Activated CD8-positive, alpha-beta memory T cell treated with anti-CD3 and anti-CD28 coated beads for 24 hours (primary cell): ENCODE measurements at places on chromosomes 5 and 9.
A peak's percentile ranks its signal among the peaks of the same experiment; 100 is the strongest.

GRCh38 chr9:16278326-16278999, 592.0 kb downstream of the BNC2 start:
- DNase-seq = no peak

- DNase-seq = no peak
Measured at GRCh38 chr5:122163121-122164069, 34.0 kb downstream of the ZNF474 start.

- no peak for DNase-seq
Measured at GRCh38 chr5:155952486-155953089, 374.4 kb upstream of the SGCD start.

DNA sequence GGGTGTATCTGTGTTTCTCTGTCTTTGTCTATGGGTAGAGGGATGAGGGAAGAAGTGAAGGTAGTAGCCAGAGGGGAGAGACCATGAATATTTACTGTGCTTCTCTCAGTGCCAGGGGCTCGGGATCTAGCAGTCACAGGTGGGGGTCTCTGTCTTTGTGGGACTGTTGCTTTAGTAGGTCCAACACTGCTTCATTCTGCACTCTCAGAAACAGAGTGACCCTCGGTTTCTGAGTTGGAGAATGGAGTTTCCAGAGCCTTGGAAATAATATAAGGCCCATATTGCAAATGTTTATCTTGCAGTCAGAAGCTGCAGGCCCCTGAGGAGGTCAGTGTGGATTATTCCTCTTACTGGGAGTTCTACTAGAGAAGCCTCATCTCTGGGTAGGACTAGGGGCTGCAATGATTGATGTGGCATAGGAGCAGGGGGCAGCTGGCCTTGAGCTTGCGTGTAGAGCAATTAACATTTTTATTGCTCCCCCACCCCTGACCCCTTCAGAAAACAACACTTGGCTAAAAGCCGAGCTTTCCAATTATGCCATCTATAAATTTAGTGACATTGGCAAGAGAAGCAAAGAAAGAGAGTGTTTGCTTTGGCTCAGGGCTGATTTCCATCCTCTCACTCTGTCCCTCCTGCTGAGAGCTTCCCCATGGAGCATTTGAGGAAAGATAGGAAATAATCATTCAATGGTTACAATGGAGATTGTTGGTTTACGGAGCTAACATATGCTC, 55.0 kb upstream of the TRPC7 start:
- no peak for DNase-seq

DNA sequence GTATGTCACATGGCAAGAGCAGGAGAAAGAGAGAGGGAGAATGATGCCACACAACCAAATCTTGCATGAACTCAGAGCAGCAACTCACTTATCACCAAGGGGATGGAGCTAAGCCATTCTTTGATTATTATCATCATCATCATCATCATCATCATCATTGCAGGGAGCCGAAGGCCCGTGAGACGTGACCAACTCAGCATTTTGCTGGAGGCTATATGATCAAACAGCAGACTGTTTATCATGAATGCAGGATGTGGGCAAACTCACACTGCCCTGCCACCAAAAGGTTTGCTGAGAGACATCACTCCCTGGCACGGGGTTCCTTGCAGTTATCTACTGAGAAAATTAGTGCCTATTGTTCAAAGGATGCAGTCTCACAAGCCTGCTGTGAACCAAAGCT, 8.6 kb upstream of the ZNF169 start:
- DNase-seq = no peak

DNA sequence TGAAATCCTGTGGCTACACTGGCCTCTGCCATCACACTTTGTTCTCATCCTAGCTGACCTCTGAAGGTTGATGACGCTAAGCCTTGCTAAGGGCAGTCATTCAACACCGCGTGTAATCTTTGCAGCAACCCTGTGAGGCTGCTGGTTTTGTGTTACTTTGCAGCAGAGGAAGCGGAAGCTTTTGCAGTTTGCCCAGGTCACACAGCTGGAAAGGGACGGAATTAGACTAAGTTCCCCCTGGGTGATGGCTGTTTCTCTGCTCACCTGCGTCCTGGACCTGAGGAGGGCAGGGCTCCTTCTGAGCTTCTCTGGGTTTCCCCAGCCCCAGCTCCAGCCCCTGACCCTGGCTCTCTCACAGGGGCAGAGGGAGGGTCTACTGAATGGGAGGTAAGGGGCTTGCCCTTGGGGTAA, 7.3 kb upstream of the SLC25A51 start:
- no peak for DNase-seq

- DNase-seq = no peak
Measured at GRCh38 chr9:78239506-78239905, 3.6 kb downstream of the CEP78 start.

- no peak for DNase-seq
Measured at GRCh38 chr9:31535651-31536050, 848.8 kb upstream of the ACO1 start.

DNA sequence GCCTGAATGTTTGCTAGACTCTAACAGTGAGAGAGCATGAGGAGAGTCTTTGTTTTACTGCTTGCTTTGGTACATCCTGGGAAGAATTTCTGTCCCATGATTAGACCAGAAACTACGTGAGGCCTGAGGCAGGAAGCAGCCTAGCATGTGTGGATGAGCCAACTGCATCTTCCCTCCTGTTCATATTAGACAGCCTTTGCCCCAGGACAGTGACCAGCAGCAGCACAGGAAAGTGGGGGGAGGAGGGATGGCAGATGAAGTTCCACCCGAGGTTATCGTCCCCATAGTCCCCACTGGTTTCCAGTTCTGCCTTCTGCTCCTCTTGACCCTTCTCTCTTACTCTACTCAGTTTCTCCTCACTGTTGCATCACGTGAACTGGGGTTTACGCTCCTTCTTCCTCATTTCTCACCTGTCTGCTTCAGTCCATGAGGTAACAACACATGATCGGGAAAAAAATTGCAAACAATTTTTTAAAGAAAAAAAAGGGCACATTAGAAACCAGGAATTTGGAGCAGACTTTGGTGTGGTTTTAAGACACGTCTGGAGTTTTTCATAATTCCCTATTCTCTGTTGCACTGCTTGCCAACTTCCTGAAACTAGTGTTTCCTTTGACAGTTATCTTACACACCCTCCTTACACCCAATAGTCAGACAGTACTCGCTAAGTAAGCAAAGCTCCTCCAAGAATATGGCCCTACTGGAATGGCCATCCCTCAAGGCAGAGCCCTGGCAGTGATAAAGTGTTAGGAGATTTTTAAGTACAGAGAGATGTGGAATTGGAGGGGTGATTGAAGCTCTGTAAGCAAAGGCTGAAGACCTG, 84.1 kb downstream of the SNX18 start:
- no peak for DNase-seq

DNA sequence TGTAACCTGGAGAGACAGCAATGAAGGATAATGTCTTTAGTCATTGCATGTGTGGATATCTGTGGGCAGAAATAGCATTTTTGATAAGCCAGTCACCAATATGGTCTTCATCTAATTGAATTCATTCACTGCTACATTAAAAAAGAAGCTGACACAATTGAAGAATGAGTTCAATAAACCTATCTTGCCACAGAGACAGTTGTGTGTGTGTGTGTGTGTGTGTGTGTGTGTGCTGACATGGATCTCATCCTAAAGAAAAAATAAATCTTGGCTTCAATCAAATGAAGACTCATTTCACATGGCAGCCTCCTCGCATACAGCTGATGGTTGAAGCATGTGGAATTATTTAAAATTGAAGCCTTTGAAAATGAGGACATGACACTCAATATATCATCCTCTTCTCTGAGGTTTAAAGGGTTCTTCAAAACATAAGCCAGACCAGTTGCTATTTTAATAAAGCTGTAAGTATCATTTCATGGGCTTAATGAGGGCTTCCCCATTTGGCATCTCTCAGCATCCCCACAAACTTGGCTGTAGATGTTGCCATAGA, 118.5 kb upstream of the PTPN3 start:
- no peak for DNase-seq

- DNase-seq = no peak
Measured at GRCh38 chr9:79824265-79824664, 252.5 kb downstream of the TLE4 start.

- peak; percentile 54 for DNase-seq
Measured at GRCh38 chr9:113463418-113464285, at the start of gene RGS3. TSS of gene RGS3 (plus strand) at chr9:113463727. CDS start at chr9:113463803, 76 bp downstream.

- peak; percentile 17 for DNase-seq
Measured at GRCh38 chr5:178431063-178431781, 159.0 kb downstream of the COL23A1 start.

- no peak for DNase-seq
Measured at GRCh38 chr5:168455201-168455600, 31.1 kb upstream of the RARS1 start.

- no peak for DNase-seq
Measured at GRCh38 chr5:14869233-14869632, 2.3 kb downstream of the ANKH start.

DNA sequence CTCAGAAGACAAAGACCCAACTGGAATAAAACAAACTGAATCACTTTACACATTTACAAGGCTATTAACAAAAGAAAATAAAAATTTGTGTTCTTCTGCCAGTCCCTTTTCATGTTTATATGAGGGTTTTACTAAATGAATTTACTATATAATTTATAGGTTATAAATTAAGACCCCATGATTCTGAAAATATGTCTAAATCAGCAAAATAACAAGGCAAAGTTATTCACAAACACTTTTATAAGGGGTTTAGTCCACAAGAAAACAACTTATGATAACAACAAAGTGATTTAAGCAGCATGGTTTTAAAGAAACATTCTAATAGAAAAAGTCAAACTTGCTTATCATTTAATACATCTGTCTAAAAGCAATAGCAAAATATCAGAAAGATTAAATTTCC, 4.9 kb downstream of the MIER3 start:
- DNase-seq = no peak

GRCh38 chr5:72224946-72225463, 95.0 kb downstream of the MRPS27 start:
- DNase-seq = no peak

- DNase-seq = no peak
Measured at GRCh38 chr5:54997081-54997480, 11.7 kb upstream of the ESM1 start.

DNA sequence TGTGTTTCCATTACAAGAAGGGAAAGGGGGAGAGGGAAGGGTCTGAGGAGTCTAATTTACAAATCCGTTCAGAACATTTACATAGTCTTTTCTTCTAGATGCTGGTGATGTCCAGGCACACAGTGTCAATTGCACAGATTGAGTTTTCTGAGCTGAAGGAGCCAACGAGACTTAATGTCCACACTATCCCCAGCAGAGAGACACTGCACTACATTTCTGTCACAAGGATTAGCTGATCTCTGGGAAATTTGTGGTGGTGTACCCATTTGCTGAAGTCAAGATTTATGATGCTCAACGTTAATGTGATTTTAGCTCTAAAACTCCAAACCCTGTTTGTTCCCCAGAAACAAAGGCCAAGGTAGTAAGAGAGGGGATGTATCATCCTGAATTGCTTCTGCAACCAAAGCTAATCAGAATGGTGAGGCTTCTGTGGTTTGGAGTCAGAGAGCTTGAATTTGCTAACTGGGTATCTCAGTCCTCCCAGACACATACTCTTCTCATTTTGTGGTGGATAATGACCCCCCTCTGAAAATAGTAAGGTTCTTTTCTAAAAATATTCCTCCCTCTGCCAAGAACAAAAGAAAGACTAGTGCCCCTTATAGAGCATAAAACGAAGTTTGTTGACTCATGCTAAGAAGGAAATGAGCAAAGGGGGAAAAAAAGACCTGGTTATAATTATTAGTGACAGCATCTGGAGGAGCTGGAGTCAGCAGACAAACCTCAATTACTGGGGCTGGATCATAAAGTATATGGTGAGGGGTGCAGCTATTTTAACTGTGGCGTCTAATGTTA, 416.9 kb downstream of the PSAT1 start:
- DNase-seq = no peak

GRCh38 chr9:83431101-83432060, 106.8 kb downstream of the FRMD3 start:
- DNase-seq = no peak

DNA sequence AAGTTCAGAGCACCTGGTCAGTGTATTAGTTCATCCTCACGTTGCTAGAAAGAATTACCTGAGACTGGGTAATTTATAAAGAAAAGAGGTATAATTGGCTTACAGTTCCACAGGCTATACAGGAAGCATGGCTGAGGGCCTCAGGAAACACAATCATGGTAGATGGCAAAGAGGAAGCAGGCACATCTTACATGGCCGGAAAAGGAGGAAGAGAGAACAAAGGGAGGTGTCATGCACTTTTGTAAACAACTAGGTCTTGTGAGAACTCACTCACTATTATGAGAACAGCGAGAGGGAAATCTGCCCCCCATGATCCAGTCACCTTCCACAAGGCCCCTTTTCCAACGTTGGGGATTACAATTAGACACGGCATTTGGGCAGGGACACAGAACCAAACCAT, 28.8 kb upstream of the CAVIN4 start:
- no peak for DNase-seq

GRCh38 chr9:76969716-76970115, 49.7 kb upstream of the FOXB2 start:
- DNase-seq = no peak

DNA sequence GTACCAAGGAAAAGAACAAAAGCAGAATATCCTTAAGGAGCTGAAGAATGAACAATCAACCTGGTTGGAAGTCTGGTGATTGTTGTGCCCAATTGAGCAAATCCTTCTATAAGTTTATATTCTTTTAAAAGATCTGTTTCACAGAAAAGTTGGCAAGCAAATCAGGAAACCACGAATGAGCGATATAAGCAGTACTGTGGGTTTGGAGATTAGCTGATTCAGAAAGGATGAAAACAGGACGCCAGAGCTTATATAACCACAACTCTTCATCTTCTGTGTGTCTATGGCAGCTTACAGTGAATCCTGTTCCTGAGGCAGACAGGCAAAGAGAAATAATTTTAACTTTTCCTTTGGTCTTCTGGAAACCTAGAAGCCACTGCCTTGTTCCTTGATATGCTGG, 61.7 kb downstream of the SLC38A9 start:
- no peak for DNase-seq
